Hematopoietic multipotent progenitor cell treated with erythropoietin and hydrocortisone succinate and interleukin-3 and kit ligand, for 8 days (in vitro differentiated cells): ENCODE measurements at places on chromosomes 1 and 21.

DNA sequence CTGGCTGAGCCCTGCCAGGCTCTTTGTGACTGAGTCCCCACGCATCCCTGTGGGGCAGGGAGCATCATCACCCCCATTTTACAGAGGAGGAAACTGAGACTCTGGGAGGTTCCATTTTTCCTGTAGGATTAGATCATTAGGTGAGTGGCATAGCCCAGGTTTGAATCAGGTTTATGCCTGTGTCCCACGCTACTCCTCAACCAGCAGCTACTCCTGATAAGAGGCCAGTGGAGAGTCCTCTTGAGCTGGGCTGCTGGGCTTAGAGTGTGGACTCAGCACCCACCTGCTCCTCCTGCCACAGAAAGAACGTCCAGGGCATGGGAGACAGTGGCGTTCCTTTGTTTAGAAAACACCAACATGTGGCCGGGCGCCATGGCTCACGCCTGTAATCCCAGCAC, 30.7 kb downstream of the TNFRSF1B start:
- DNase-seq = no peak

- DNase-seq = no peak
Observed at GRCh38 chr1:38370716-38371504, 324.3 kb upstream of the POU3F1 start.

DNA sequence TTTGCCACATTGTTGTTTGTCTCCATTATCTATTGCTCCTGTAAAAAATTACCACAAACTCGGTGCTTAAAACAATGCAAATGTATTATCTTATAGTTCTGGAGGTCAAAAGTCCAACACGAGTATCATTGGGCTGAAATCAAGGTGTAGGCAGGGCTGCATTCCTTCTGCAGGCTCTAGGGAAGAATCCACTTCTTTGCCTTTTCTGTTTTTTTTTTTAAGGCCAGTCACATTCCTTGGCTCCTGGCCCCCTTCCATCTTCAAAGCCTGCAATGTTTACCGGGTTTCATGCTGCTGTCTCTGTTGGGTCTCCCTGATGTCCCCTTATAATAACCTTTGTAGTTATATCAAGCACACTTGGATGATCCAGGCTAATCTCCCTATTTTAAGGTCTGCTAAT, 212.7 kb downstream of the PTBP2 start:
- no peak for DNase-seq

DNA sequence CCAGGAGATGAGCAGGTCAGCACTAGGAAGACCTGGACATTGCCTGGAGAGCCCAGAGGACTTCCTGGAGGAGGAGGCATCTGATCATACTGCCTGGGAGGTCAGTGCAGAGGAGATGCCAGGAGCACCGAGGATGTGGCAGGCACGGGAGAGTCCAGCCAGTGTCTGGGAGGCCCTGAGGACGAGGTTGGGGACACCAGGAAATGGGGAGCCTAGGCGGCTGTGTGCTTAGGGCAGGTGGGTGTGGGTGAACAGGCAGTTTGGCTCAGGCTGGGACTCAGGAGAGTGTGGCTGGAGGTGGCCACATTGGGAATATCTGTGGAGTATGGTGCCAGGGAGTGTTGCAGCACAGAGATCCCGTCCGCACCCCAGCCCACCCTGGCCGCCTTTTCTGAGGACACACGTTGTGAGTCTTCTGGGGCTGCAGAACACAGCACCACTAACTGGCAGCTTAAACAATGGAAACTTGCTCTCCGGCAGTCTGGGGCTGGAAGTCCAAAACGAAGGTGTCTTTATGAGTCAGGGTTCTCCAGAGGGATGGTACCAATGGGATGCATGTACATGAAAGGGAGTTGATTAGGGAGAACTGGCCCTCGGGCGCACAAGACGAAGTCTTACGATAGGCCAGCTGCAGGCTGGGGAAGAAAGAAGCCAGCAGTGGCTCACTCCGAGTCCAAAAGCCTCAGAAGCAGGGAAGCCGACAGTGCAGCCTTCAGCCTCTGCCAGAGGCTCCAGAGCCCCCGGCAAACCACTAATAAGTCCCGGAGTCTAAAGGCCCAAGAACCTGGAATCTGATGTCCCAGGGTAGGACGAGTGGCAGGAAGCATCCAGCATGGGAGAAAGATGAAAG, 58.0 kb downstream of the FAAP20 start:
- DNase-seq = no peak

DNA sequence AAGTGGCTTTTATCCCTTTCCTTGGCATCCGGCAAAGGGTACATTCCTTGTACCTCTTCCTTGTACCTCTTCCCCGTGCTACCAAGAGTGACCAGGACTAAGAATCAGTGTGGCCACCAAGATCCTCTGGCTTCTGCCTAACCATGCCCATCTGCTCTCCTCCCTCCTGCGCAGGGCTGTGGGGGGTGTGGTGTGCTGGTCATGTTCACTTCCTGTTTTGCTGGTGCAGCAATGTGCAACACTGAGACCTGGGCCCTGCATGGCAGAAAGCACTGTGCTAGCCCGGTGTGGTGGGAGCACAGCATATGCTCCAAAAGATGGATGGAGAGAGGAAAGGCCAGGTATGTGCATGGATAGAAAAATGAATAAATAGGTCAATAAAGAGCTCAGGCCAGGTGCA, 33.3 kb upstream of the TENT5C start:
- peak; percentile 10 for DNase-seq

GRCh38 chr1:22606161-22606560, 30.3 kb upstream of the C1QA start:
- DNase-seq = no peak

DNA sequence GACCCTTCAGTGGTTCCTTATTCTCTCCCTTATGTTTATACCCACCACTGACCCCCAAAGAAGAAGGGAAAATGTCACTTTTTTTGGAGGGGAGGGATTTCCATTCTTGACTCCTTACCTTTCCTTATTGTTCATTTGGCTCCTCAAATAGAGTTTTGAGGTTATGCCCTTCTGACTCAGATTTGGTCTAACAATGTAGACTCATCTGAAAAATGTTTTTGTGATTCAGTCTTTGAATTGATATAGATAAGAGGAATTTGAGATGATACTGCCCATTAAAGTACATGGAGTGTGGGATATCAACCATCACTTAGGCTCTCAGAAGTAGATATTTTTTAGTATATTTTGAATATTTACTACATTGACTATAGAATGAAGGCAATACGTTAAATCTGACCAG, 16.1 kb downstream of the USP1 start:
- no peak for DNase-seq

GRCh38 chr1:188489336-188490112, 1660.8 kb downstream of the PLA2G4A start:
- DNase-seq = no peak

DNA sequence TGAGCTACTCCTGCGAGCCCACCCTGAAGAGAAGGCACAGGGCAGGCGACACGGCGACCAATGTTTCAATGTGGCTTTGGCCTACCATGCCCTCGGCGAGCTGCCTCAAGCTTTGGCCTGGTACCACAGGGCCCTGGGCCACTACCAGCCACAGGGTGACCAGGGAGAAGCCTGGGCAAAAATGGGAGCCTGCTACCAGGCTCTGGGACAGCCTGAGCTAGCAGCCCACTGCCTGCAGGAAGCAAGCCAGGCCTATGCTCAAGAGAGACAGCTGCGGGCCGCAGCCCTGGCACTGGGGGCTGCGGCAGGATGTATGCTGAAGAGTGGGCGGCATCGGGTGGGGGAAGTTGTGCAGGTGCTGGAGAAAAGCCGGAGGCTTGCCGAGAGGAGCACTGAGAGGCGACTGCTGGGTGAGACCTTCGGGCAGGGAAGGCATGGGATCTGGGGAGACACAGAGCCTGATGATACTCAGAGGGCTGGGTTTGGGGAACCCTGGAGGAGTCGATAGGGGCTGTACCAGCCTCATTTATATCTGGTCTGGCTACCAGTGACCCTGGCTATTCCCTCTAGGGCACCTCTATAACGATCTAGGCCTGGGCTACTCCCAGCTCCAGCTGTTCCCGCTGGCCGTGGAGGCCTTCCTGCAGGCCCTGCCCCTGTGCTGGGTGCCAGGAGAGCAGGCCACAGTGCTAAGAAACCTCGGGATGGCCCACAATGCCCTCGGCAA, 2.3 kb downstream of the TTC24 start:
- no peak for DNase-seq

GRCh38 chr1:11598461-11598860, 55.8 kb downstream of the FBXO2 start:
- no peak for DNase-seq

DNA sequence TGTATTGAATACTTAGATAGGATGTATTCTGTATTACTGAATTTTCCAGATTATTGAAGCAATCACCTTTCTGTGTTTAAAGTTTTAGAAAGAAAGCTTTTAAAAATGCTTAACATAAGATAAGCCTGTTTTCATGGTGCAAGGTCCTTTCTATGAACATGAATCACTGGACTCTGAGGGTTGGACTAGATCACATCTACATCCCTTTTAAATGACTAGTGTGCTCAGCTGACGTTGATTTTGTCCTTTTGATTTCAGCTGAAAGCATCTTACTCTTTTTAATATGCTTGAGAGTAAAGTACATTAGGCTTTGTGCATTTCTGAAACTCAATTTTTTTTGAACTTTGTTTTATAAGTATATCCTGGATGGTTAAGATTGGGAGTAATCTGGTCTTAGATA, 16.2 kb downstream of the MIER1 start:
- no peak for DNase-seq
